Left ventricle myocardium inferior (tissue), 1 donor: ENCODE measurements at places on chromosomes 16 and 17.

- DNase-seq: peak; percentile 74
These were observed 5.3 kb upstream of the CDR2L start for GRCh38 chr17:74981979-74982662.

- DNase-seq: no peak
These were observed 1.0 kb downstream of the RHBDF2 start for GRCh38 chr17:76500074-76500746.

- no peak for DNase-seq
These were observed 15.4 kb downstream of the SCO1 start for GRCh38 chr17:10681866-10682446.

GRCh38 chr17:77631307-77631706, 327.2 kb upstream of the TNRC6C start:
- DNase-seq: no peak

DNA sequence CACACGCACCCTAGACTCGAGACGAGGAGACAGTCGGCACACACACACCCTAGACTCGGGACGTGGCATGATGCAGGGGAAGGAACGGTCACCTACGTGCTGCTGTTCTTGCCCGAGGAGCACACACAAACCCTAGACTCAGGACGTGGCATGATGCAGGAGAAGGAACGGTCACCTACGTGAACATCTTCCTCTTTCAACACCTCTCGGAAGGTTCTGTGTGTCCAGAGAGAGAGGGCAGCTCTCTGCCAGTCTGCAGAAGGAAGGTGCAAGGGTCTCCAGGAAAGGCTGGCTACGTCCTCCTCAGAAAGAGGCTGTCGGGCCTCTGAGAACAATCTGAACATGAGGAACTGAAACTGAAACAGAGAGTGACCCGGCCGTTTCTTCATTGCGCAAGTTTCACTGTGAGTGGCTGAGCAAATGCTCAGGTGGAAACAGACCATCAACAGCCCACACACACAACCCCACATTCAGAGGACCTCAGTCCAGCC, 43.4 kb downstream of the ZNF276 start:
- no peak for DNase-seq
